SK-N-DZ (cell line): ENCODE measurements at places on chromosomes 1 and 21.

DNA sequence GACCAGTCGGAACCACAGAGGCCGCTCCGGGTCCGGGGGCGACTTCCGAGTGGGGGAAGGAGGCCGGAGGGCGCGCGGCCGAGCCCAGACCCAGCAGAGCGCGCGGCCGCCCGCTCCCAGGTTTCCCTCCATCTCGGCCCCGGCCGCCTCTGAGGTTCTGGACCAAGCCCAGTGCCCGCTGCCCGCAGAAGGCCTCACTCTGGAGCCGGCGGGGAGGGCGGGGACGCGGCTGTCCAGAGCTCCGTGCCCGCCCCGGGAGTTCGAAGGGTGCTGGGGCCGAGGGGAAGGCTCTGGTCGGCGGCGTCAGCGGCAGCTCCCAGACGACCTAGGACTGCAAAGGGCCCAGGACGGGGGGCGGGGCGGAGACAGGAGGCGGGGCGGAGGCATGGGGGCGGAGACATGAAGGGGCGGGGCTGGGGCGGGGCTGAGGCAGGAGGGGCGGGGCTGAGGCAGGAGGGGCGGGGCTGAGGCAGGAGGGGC is 48.0 kb upstream of the SLC19A1 start:
- no peak for DNase-seq

- no peak for DNase-seq
Observed at GRCh38 chr1:101136271-101136670, 100.5 kb upstream of the S1PR1 start.

GRCh38 chr1:59070610-59071009 is 226.3 kb upstream of the FGGY start:
- DNase-seq, result no peak

DNA sequence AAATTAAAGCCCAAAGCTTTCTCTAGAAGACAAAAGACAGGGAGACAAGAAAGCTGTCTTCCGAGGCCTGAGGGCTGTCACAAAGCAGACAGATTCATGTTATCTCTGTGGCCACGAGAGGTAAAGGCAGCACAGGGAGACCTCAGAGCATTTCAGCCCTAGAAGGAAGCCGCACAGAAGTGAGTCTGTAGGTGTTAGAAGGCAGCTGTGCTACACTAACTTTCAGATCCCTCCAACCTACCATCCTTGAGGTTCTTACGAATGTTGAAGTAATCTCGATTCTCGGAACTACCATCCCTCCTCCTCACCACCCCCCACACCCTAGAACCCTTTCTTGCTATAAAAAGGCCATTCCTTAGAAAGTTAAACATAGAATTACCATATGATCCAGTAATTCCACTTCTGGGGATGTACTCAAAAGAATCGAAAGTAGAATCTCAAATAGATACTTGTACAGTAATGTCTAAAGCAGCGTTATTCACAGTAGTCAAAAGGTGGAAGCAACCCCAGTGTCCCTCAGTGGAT is 21.5 kb upstream of the LYST start:
- no peak for DNase-seq

GRCh38 chr1:168170564-168171508 is 7.9 kb upstream of the TIPRL start:
- no peak for DNase-seq

- peak; percentile 55 for DNase-seq
Observed at GRCh38 chr1:40774266-40774998, 9.2 kb upstream of the KCNQ4 start.

DNA sequence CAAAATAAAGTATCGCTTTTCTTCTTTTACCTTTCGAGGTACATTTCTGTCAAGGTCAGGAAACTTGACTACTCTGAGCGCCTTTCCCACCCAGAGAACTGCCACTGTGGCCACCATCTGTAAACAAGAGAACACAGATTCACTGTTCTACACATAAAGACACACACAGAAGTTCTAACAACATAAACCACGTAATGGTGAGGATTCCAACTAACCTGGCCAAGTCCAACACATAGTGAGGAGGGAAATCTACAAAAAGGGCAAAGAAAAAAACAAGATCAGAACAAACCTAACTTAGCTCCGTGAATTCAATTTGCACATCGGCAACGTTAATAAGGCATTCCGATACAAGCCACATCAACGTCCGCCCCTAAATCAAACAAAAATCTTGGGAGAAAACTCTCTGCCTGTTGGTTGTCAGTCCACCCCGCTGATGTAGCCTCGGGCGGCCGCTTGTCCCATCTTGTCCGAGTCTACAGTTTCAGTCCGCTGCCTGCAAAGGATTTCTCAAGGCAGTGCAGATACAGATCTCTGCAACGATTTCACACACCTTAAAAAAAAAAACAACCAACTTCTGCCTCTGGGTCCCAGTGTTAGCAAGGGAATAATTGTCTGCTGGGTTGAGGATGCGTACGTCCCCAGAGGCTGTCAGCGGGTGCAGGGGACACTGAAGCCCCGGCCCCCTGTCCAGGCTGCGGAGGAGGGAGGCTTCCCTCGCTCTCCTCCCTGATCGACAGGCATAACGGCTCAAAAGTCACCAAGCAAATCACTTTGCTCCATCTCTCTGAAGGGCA is 1.0 kb downstream of the SLC35D1 start:
- peak; percentile 10 for DNase-seq

DNA sequence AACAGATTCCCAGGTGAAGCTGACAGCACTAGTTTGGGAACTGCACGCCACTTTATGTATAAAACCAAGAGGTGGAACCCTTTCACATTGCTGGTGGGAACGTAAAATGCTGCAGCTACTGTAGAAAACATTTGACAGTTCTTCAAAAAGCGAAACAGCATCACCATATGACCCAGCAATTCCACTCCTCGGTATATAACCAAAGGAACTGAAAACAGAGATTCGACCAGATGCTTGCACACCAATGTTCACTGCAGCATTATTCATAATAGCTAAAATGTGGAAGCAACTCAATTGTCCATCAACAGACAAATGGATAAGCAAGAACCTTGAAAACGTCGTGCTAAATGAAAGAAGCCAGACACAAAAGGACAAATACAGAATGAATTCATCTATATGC is 17.5 kb downstream of the RSPH1 start:
- no peak for DNase-seq

DNA sequence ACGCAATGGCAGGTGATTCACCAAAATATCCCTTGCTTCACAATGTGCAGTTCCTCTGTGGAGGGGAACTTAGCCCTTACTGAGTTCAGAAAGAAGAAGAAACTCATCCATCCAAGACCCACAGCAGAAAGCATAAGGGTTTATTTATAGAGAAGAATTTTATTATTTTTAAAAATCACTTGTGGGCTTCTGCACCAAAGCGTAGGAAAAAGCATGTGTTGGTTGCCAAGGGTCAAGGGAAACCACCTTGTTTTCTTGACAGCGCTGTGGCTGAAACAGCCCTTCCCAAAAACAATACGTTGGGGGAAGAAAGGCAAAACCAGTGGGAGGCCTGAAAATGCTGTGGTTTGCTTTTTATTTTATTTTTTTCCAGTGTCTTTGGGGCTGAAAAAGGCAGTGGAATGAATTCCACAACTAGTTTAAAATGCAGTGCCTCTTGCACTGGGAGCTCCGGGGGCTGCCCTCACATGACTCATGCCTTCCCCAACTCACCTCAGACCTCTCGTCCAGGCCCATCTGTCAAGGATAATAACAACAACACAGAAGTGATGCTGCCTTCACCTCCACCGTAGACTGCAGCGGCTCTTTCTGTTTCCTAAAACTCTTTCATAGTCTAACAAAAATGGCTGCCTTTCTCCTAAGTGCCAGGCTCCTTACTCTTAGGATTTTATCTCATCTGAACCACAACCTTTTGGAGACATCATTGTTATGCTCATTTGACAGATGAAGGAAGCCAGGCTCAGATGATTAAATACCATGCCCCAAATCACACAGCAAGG is 224.2 kb upstream of the JUN start:
- peak; percentile 90 for DNase-seq

DNA sequence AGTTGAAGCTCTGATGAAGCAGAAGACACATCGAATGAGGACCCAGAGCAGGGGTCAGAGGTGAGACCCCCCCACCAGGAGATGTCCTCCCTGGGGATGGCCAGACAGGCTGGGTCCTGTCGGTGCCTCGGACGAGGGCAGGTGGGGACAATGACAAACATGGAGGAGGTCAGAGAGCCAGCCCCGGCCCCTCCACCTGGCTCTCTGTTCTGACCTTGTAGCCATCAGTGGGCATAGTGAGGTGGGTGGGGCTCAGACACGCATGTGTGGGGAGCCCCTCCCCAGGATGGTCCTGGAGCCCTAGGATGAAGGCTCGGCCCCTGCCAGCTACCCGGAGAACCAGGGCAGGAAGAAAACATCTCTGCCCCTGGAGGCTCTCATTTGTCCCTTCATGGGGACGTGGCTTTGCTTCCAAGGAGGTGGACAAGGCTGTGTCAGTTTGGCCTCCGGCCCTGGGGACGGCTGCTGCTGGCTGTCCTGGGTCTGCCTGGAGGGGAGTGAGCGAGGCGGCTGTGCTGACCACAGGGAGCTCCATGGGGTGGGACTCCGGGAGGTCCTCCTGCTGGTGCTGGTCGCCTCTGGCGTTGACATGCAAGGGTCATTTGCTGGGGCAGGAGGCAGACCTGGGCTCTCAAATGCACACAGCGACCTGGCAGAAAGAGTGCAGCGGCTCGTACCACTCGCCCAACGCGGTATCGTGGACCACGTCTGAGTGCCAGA is 2.6 kb downstream of the KRTAP10-6 start:
- no peak for DNase-seq

GRCh38 chr1:28070725-28071593 is 17.5 kb downstream of the EYA3 start:
- no peak for DNase-seq

DNA sequence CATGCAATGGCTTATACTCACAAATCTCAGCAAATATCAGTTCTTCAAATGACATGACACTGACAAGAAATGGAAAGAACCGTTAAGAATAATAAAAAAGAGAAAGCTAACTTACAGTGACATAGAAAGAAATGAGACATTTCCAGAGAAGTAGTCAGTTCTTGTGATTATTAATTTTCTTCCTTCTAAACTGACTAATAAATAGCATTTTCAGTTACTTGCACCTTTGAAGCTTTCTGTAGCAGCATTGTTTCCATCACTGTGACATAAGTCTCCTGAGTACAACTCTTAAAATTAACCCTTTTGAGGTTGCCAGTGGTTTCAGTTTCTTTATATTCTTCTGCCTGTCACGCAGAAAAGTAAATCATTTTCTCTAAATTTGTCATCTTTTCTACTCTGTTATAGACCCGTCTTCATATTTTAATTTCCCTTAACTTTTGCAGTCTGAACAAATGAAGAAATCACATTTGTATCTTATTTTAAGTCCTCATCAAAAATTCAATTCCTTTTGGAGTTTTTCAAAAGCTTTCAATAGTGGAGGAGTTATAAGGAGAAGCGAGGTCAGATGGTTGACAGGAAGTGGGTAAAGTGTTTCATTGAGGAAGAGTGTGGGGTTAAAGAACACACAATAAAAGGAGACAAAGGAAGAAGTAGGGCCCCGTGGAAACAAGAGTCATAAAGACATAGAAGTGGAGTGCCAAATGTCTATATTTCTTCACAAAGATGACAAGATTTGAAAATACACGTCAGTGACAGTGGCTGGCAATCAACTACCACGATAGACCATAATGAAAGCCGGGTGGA is 57.9 kb upstream of the S1PR1 start:
- no peak for DNase-seq
